Lung (tissue), 17 donors: ENCODE measurements at places on chromosomes 11 and 22. TPM values are rescaled to one million over a fixed set of nuclear protein-coding genes. Genes with fewer than 3 reads are reported as not detected.
A peak's percentile ranks its signal among the peaks of the same experiment; 100 is the strongest.

ELP4 gene
- total RNA-seq, result 47.8 TPM

TMPRSS4 gene
- total RNA-seq, result 10.1 TPM

DNA sequence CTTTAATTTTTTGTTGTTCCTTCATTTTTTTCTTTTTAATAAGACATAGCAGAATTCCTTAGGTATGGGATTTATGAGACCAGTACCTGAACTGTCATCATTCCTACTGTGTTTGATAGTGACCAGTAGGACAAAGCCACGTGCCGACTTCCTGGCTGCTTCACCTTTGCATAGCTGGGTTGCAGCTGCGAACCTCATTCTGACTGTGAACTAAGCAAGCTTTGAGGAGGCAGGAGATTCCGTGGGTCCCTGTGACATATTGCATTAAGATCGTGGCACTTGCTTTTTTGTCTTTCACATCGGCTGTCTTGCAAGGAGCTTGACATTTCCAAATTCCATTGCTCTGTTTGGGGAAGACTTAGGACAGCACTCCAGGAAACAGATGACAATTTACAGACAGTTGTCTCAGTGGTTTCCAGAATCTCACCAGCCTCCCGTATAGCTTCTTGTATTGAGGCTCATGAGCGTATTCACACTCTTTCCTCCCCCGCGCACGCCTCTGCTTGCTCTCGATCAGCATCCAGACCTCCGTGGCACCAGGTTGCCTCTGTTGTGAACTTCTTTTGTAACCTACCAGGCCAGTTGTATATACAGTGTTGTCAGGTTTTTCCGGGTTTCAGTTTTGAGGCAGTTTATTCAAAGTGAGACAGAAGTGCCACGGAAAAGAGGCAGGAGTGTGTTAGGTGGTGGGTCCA lies 101.7 kb downstream of the CWC15 start:
- DNase-seq, result no peak
- H3K27me3 ChIP-seq, result no peaks in the 10 kb centered on the region
- H3K27ac ChIP-seq, result no peak overlapping the region

MRGPRX3 gene
- total RNA-seq, result not detected

PRR33 gene
- total RNA-seq, result not detected

- H3K4me1 ChIP-seq, result no peaks in the 10 kb centered on the region
- H3K27me3 ChIP-seq, result no peaks in the 10 kb centered on the region
- peak; percentile 9 for DNase-seq
- H3K36me3 ChIP-seq, result no peaks in the 10 kb centered on the region
- no peak overlapping the region for H3K27ac ChIP-seq
Measured at GRCh38 chr11:1129143-1129610, 28.6 kb upstream of the MUC5AC start.

- H3K27me3 ChIP-seq, result no peaks in the 10 kb centered on the region
- no peak overlapping the region for H3K4me3 ChIP-seq
- DNase-seq, result peak; percentile 48
- H3K27ac ChIP-seq, result no peak overlapping the region
- peaks cover 8% of the 10 kb centered on the region for H3K4me1 ChIP-seq
- no peaks in the 10 kb centered on the region for H3K36me3 ChIP-seq
Measured at GRCh38 chr11:31240340-31240904, 129.1 kb downstream of the DCDC1 start.

GRCh38 chr11:81165164-81165563 lies 1568.5 kb downstream of the FAM181B start:
- DNase-seq, result no peak
- no peak overlapping the region for H3K27ac ChIP-seq
- H3K4me1 ChIP-seq, result no peaks in the 10 kb centered on the region
- no peaks in the 10 kb centered on the region for H3K36me3 ChIP-seq

SEPTIN5 gene
- total RNA-seq, result 16.7 TPM

- no peaks in the 10 kb centered on the region for H3K36me3 ChIP-seq
- H3K27ac ChIP-seq, result no peak overlapping the region
- DNase-seq, result no peak
- H3K4me1 ChIP-seq, result peaks cover 48% of the 10 kb centered on the region
Measured at GRCh38 chr11:69154938-69155301, 815 bp upstream of the SMIM38 start.

- no peak overlapping the region for H3K4me3 ChIP-seq
- no peaks in the 10 kb centered on the region for H3K36me3 ChIP-seq
- DNase-seq, result no peak
- no peak overlapping the region for H3K27ac ChIP-seq
- no peaks in the 10 kb centered on the region for H3K27me3 ChIP-seq
Measured at GRCh38 chr22:44184006-44184405, 3.3 kb downstream of the PARVG start.
